Tibial artery (tissue), 4 donors: ENCODE measurements at places on chromosomes 4 and X.
A peak's percentile ranks its signal among the peaks of the same experiment; 100 is the strongest.

GRCh38 chrX:134146493-134146892 lies 90.5 kb upstream of the CCDC160 start:
- no peak overlapping the region for H3K27ac ChIP-seq
- no peak for DNase-seq
- no peaks in the 10 kb centered on the region for H3K4me1 ChIP-seq

DNA sequence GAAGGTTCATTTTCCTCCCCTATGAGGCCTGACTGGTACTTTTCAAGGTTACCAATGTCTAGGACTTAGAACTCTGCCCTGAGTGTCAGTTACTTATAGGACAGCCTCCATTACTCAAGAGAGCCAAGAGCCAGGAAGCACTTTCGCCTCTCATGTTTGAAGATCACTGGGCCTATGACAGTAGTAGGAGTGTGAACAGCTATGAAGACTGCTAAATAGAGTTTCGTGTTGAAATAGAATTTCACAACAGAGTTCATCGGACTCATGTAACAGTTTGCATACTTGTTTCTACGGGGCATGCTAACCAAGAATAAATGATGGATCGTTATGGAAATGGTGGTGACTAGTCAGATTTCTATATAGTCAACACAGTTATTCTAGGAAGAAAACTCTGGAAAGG lies 97.8 kb upstream of the GPC4 start:
- no peak for DNase-seq
- no peaks in the 10 kb centered on the region for H3K27me3 ChIP-seq
- H3K4me3 ChIP-seq = no peak overlapping the region
- no peak overlapping the region for H3K27ac ChIP-seq
- H3K36me3 ChIP-seq = no peaks in the 10 kb centered on the region

DNA sequence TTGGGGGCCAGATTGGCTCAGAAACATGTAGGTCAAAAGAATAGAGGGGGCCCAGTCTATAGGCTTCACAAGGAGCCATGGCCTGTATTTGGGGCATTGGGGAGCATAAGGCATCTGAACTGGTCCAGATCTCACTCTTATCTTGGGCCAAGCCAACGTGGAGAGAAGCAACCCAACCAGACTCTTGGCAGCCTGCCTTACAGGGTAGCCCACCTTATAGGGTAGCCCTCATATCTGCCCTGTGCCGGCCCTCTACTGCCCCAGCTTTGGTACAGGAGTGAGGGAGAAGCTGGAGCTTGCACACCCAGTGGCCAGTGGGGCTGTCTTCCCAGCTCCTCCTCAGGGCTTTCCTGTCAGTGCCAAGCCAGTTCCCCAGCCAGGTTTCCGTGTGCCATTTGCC lies 142.2 kb downstream of the AMMECR1 start:
- H3K36me3 ChIP-seq = no peaks in the 10 kb centered on the region
- no peak overlapping the region for H3K27ac ChIP-seq
- no peak overlapping the region for H3K4me3 ChIP-seq
- H3K27me3 ChIP-seq = no peaks in the 10 kb centered on the region

DNA sequence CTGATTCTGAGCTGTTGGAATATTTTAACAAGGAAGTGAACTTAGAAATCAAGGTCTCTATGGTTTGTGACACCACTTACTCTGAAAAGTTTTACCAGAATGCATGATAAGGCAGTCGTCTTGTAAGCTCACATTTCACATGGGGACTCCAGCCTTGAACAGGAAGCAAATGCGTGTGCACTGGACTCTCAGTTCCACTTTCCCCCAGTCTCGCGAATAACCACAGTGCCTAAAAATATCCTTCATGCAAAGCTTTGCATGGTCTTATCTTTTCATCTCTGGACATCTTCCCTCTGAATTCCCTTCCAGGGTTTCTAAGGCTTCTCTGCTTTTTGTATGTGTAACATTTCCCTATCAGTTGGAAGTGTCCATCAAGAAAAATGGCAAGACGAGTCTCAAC lies 581.8 kb downstream of the NLGN4X start:
- no peak overlapping the region for H3K4me3 ChIP-seq
- H3K27me3 ChIP-seq = no peaks in the 10 kb centered on the region
- no peaks in the 10 kb centered on the region for H3K36me3 ChIP-seq
- no peak for DNase-seq
- no peak overlapping the region for H3K27ac ChIP-seq
- no peaks in the 10 kb centered on the region for H3K4me1 ChIP-seq

DNA sequence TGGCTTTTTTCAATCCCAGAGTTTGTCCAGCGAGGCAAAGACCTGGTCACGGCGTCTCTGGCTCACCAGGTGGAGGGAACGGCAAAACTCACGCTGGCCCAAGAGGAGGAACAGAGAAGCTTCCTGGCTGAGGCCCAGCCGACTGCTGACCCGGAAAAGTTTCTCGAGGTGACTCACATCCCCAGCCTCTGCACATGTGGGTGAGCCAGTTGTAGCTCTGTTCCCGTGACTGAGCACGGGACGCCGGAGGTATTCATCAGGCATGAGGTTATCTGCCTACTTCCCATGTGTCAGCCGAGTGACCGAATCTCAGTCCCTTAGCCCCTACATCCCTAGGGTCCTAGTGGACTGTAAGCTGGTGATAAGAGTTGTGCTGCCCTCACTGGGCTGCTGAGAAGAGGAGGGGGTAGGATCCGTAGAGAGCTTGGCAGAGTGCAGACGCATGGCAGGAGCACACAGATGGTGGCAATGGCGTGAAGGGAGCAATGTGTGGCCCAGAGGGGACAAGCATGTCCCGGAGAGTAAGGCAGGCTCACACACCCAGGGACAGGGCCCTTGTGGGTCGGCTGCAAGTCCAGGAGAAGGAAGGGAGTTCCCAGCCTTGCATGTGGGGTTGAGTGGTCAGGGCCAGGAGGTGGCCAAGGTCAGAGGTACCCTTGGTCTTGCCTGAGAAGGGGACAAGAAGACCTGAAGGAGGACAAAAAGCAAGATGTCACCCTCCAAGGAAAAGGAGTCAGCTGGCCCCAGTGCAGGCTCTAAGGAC lies 42.9 kb downstream of the EVC start:
- DNase-seq = peak; percentile 65
- no peaks in the 10 kb centered on the region for H3K27me3 ChIP-seq
- no peak overlapping the region for H3K27ac ChIP-seq
- no peak overlapping the region for H3K4me3 ChIP-seq
- H3K36me3 ChIP-seq = peaks cover 57% of the 10 kb centered on the region
- H3K4me1 ChIP-seq = no peaks in the 10 kb centered on the region

DNA sequence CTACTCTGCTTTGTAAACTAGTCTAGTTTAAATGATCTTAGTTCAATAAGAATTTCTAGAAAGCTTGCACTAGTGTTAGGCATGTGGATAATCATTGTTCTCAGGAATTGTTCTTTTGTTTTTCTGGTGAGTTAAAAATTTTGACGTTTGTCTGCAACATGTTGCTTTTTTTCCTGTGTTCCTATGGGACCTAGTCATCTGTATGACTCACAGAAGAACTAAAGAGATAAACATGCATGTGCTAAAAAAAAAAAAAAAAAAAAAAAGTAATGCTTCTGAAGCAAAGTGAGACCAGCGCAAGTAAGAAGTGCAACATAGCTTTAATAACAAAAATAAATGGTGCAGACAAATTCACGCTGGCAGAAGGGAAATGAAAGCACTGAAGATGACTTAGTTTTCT lies 471.2 kb downstream of the IQCM start:
- H3K4me3 ChIP-seq = no peak overlapping the region
- H3K36me3 ChIP-seq = no peaks in the 10 kb centered on the region
- H3K4me1 ChIP-seq = no peaks in the 10 kb centered on the region
- no peaks in the 10 kb centered on the region for H3K27me3 ChIP-seq

- H3K27ac ChIP-seq = no peak overlapping the region
- H3K36me3 ChIP-seq = no peaks in the 10 kb centered on the region
- DNase-seq = no peak
- no peaks in the 10 kb centered on the region for H3K4me1 ChIP-seq
- peak overlapping the region; percentile 3 for H3K4me3 ChIP-seq
These were observed 32.8 kb downstream of the FAM149A start for GRCh38 chr4:186137196-186137794.

DNA sequence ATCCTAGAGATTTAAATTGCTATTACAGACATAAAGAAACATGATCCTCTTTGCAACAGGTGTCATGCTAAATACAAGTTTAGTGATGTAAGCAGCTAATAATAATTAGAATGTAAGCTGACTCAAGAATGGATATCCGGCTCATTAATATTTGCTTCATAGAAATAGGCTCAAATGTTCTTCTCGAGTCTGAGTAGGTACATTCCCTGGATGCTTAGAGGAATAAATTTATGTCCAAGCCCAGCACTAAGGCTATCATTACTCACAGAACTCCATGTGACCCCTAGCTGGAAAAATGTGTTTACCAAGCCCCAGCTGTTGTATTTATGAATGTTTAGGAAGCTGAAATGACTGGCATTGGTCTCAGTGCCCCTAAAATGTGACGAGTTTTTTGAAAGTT lies 87.6 kb upstream of the TSPAN7 start:
- no peak for DNase-seq
- no peak overlapping the region for H3K4me3 ChIP-seq
- no peaks in the 10 kb centered on the region for H3K4me1 ChIP-seq
- H3K36me3 ChIP-seq = no peaks in the 10 kb centered on the region
- no peaks in the 10 kb centered on the region for H3K27me3 ChIP-seq
- H3K27ac ChIP-seq = no peak overlapping the region

DNA sequence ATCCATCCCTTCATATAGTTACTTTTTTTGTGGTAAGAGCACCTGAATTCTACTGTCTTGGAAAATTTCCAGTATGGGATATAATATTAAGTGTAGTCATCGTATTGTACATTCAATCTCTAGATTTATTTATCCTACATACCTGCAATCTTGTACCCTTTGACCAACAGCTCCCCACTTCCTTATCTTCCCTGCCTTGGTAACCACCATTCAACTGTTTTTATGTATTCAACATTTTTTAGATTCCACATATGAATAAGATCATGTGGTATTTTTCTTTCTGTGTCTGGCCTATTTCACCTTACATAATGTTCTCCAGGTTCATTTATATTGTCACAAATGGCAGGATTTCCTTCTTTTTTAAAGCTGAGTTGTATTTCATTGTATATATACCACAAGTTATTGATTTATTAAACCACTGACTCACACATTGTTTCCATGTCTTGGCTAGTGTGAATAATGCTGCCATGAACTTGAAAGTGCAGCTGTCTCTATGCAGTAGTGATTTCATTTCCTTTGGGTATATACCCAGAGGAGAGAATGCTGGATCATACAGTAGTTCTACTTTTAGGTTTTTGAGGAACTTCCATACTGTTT lies 572.5 kb downstream of the MAGEB5 start:
- no peaks in the 10 kb centered on the region for H3K36me3 ChIP-seq
- no peak overlapping the region for H3K27ac ChIP-seq
- no peak for DNase-seq
- H3K4me3 ChIP-seq = no peak overlapping the region

DNA sequence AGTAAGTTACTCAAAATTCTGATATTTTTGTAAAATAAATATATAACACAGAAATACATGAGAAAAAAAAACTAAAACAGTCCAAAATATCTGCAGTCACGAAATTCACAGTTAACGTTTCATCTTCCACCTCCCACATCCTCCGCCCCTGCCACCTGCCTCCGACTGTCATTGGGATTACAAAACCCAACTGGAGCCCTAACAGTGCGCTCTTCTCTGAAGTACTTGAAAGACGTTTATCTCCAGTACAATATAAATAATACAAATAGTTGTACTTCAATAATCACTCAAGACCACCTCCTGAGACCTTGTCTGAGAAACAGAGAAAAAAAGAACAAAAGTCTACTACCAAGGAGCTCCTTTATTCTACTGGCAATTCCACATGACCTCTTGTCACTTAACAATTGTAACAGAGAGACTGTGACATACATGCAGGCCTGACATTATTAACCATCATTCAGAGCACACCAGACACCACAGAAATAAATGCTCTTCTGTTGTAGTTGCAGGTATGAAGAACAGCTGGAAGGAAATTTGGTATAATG lies 280.6 kb downstream of the PPP3CA start:
- peaks cover 17% of the 10 kb centered on the region for H3K4me1 ChIP-seq
- H3K36me3 ChIP-seq = no peaks in the 10 kb centered on the region
- no peaks in the 10 kb centered on the region for H3K27me3 ChIP-seq
- no peak for DNase-seq
- H3K27ac ChIP-seq = no peak overlapping the region

DNA sequence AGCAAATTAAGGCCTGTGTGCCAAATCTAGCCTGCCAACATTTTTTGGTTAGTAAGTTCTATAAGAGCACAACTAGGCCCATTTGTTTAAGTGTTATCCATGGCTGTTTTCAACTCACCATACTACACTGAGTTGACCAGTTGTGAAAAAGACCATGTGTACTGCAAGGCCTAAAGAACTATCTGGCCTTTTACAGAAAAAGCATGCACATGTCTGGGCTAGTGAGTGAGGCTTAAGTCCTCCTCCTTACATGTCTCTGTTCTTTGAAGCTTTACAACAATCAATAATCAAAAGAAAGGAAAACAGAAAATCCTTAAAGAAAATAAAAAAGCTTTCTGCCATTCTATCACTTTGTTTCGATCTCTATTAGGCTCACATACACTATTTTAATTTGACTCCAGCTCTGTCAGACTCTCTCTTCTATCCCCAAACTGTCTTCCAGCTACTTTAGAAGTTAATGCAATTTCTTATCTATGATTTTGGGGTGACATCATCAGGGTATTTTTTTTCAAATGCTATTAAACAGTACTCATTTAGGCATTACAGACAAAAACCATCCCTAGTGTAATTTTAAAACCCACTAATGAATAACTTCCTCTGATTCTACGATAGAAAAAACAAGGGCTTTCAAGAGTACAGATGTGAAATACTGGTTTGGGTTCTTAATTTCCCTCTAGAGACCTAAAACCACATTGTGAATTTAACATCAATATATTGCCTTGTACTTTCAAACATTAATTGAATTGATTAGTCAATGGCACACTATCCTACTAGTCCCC lies 161.8 kb downstream of the MAB21L2 start:
- no peak for DNase-seq
- no peaks in the 10 kb centered on the region for H3K36me3 ChIP-seq
- H3K4me3 ChIP-seq = no peak overlapping the region

GRCh38 chr4:78767350-78767749 lies 8.8 kb upstream of the BMP2K start:
- H3K36me3 ChIP-seq = no peaks in the 10 kb centered on the region
- peaks cover 5% of the 10 kb centered on the region for H3K4me1 ChIP-seq
- no peak for DNase-seq
- H3K27ac ChIP-seq = no peak overlapping the region
- no peak overlapping the region for H3K4me3 ChIP-seq
- no peaks in the 10 kb centered on the region for H3K27me3 ChIP-seq

GRCh38 chr4:87026800-87027495 lies 92.1 kb downstream of the AFF1 start:
- H3K27me3 ChIP-seq = no peaks in the 10 kb centered on the region
- H3K27ac ChIP-seq = peak overlapping the region; percentile 55
- DNase-seq = no peak
- no peaks in the 10 kb centered on the region for H3K36me3 ChIP-seq

- DNase-seq = no peak
- H3K27me3 ChIP-seq = no peaks in the 10 kb centered on the region
- H3K27ac ChIP-seq = no peak overlapping the region
- H3K4me1 ChIP-seq = no peaks in the 10 kb centered on the region
These were observed 129.5 kb upstream of the MAGEB18 start for GRCh38 chrX:26008691-26009090.
